ENCODE measurements at places on chromosomes 4 and X. TPM values are rescaled to one million over a fixed set of nuclear protein-coding genes. Genes with fewer than 3 reads are reported as not detected.

DNA sequence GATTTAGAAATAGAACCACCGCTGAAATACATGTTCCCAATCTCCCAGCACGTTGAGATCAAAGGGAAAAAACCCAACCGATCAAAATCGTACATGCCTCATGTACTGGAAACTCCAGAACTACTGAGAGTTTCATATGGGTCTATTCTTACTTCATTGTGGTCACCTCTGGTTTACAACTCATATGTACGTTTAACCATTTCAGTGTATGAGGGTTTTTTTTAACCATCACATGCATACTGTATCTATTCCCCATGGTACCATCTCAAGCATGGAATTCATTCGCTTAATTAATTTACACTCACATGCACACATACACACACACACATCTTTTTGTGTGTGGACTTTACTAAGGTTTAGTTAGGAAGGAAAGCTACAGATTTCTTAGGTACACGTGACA is 46.0 kb upstream of the CLNK start:
- H3K27me3 ChIP-seq, result peaks cover 6% of the 10 kb centered on the region
- DNase-seq, result no peak
- no peak overlapping the region for H3K4me3 ChIP-seq
- peaks cover 10% of the 10 kb centered on the region for H3K4me1 ChIP-seq

GRCh38 chr4:78459327-78459726 is 92.2 kb upstream of the ANXA3 start:
- peaks cover 4% of the 10 kb centered on the region for H3K36me3 ChIP-seq
- H3K4me1 ChIP-seq, result no peaks in the 10 kb centered on the region
- DNase-seq, result no peak
- no peak overlapping the region for H3K27ac ChIP-seq
- H3K27me3 ChIP-seq, result no peaks in the 10 kb centered on the region

DNA sequence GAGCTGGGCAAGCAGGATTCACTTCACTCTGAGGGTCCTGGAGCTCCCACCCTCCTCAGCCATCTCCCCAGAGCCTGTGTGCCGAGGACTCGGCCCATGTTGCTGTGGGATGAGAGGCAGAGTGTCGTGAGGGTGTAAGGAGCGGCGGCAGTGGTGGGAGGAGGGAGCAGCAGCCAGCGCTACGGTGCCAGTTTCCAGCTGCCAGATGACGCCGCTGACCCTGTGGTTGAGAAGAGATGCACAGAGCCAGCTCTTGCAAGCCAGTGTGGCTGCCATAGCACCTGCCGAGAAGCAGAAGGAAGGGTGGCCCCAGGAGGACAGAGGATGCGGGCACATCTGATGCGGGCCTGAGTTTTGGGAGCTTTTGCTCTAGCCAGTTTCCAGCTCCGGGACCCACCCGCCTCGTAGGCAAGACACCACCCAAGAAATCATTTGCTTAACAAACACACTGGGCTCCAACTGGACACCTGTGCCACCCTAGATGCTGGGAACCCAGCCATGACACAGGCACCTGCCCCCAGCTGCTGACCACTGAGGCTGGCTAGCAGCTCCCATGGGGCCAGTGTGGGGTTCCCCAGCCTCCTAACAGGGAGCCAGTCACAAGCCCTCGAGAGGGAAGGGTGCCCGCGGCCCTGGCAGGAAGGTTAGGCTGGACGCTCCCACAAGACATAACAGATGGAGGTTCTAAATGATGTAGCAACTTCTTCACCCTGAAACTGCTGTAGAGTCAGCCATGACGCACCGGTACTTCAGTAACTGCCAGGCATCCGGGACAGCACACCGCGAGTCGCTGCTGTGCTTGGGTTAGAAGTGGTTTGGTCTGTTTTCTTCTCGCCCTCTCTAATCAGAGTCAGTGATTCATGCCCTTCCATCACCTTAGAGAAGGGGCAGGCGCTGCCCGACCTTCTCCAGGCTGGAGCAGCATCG is 8.9 kb downstream of the MSANTD1 start:
- H3K4me3 ChIP-seq, result no peak overlapping the region
- H3K27me3 ChIP-seq, result no peaks in the 10 kb centered on the region
- H3K27ac ChIP-seq, result no peak overlapping the region
- H3K36me3 ChIP-seq, result peaks cover 2% of the 10 kb centered on the region

GRCh38 chr4:38154681-38155588 is 194.7 kb downstream of the PTTG2 start:
- DNase-seq, result no peak
- H3K27ac ChIP-seq, result peak overlapping the region; percentile 18
- no peaks in the 10 kb centered on the region for H3K36me3 ChIP-seq
- no peaks in the 10 kb centered on the region for H3K27me3 ChIP-seq
- H3K4me1 ChIP-seq, result peaks cover 36% of the 10 kb centered on the region
- H3K4me3 ChIP-seq, result no peak overlapping the region

THAP6 gene
- total RNA-seq, result 12.9 TPM

GRCh38 chr4:30720021-30720660 is at the start of gene PCDH7:
Gene PCDH7 (plus strand): TSS chr4:30720369. CDS start chr4:30721423, 1,054 bp downstream.
- peaks cover 34% of the 10 kb centered on the region for H3K4me1 ChIP-seq
- H3K27ac ChIP-seq, result peak within 1 kb of the TSS; percentile 98
- no peak for DNase-seq
- peaks cover 11% of the 10 kb centered on the region for H3K36me3 ChIP-seq
- no peaks in the 10 kb centered on the region for H3K27me3 ChIP-seq

EVC2 gene
- total RNA-seq, result 2.8 TPM

DNA sequence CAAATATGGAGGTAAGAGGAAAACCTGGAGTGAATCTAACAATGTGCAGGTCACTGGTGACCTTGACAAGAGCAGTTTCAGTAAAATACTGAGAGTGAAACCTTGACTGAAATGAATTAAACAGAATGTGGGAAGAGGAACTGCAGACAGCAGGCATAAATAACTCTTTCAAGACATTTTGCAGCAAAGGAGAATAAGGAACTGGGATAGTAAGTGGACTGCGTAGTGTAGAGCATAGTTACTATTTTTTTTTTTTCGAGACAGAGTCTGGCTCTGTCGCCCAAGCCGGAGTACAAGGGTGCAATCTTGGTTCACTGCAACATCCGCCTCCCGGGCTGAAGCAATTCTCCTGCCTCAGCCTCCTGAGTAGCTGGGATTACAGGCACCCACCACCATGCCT is 24.0 kb downstream of the RBMX start:
- H3K4me1 ChIP-seq, result no peaks in the 10 kb centered on the region
- no peak overlapping the region for H3K27ac ChIP-seq
- H3K36me3 ChIP-seq, result peaks cover 12% of the 10 kb centered on the region
- H3K27me3 ChIP-seq, result no peaks in the 10 kb centered on the region

MAGEB5 gene
- not detected for total RNA-seq

GRCh38 chr4:118296729-118297128 is 56.1 kb downstream of the PRSS12 start:
- no peak overlapping the region for H3K27ac ChIP-seq
- H3K4me1 ChIP-seq, result no peaks in the 10 kb centered on the region
- no peak for DNase-seq
- no peaks in the 10 kb centered on the region for H3K36me3 ChIP-seq
- H3K27me3 ChIP-seq, result no peaks in the 10 kb centered on the region

SORBS2 gene
- total RNA-seq, result 41.8 TPM

DNA sequence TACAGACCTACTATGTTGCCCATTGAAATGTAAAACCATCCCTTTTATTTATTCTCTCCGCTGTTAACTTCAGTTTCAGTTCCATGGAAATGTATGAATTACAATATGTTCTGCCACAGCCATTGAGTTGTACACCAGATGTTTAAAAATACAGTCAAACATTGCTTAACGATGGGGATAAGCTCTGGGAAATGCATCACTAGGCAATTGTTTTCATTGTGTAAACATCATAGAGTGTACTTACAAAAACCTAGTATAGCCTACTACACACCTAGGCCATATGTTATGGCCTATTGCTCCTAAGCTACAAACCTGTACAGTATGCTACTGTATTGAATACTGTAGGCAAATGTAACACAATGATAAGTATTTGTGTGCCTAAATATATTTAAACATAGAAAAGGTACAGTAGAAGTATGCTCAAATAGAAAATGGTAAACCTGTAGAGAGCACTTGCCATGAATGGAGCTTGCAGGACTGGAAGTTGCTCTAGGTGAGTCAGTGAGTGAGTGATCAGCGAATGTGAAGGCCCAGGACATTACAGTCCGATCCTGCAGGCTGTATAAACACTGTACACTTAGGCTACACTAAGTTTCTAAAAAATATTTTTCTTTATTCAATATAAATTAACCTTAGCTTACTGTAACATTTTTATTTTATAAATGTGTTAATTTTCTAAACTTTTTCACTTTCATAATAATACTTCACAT is 2.7 kb upstream of the PF4V1 start:
- no peak for DNase-seq
- no peak overlapping the region for H3K27ac ChIP-seq
- peaks cover 30% of the 10 kb centered on the region for H3K27me3 ChIP-seq
- no peak overlapping the region for H3K4me3 ChIP-seq

DNA sequence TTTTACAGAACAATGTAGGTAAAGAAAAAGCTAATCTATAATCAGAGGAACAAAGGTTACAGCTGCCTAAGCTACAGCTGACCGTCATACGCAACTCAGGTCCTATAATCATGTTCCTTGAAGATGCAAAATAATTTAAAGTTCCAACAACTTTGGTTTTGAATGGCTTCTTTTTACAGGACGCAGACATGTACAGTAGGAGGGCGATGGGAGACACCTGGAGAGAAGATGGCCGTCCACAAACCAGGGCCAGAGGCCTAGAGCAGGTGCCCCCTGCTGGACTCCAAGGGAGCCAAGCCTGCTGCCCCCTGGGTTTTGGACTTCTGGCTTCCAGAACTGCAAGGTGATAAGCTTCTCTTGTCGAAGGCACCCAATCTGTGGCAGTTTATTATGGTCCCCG is 10.6 kb downstream of the HGFAC start:
- no peak overlapping the region for H3K4me3 ChIP-seq
- no peak overlapping the region for H3K27ac ChIP-seq
- peaks cover 5% of the 10 kb centered on the region for H3K4me1 ChIP-seq
- H3K36me3 ChIP-seq, result peaks cover 6% of the 10 kb centered on the region
- no peak for DNase-seq
- no peaks in the 10 kb centered on the region for H3K27me3 ChIP-seq

DNA sequence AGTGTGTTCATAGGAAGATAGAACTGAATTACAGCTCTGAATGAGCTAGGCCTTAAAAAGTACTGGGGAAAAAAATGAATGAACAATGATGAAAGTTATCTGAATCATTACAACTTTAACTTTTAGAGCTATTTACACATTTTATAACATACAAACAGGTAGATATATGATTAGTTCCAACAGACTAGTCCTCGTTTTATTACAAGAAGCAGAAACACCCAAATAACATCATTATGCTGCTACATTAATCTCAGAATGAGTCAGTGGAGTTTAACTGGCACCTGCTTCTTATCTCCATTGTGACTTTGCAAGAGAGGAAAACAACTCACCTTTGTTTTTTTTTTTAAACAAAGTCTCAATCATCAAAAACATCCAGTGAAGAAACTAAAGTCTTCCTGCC is 15.2 kb downstream of the ATP8A1 start:
- no peak overlapping the region for H3K27ac ChIP-seq
- DNase-seq, result no peak
- no peaks in the 10 kb centered on the region for H3K4me1 ChIP-seq
- peaks cover 9% of the 10 kb centered on the region for H3K27me3 ChIP-seq
- H3K36me3 ChIP-seq, result no peaks in the 10 kb centered on the region

DNA sequence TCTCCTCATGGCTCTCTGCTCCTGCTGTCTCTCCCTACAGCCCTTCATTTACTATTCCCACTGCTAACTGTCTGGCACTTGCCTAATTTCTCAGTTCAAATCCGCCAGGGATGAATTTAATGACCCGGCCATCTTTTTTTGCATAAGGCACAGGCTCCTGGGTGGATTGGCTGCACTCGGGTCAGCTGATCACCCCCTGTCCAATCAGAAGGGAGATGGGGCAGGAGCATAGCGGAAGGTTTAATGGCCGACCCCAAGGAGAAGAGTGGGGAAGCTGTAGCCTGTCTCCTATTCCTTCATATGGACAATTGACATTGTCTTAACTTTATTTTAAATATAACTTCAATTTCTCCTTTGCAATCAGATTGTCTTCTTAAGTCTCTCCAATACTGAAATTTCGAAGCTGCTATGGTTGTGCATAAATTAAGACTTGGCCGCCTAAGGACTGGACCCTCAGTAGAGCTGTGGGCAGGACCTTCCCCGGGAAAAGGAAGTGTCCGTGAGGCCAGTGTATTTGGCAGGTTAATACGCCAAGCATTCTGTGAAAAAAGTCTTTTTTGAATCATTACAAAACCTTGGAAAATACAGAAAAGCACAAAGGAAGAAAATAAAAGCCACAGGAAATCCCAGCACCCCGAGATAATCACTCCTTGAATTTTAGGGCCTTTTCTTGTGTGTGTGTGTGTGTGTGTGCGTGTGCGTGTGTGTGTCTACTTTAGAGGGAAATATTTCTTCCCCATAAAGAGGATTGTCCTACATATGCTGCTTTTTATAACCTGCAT is 55.5 kb downstream of the SMIM20 start:
- no peak overlapping the region for H3K4me3 ChIP-seq
- no peaks in the 10 kb centered on the region for H3K36me3 ChIP-seq
- no peaks in the 10 kb centered on the region for H3K27me3 ChIP-seq
- H3K27ac ChIP-seq, result no peak overlapping the region
- H3K4me1 ChIP-seq, result peaks cover 22% of the 10 kb centered on the region
- DNase-seq, result no peak

XAGE1B gene
- not detected for total RNA-seq

- H3K27ac ChIP-seq, result no peak overlapping the region
- H3K4me3 ChIP-seq, result no peak overlapping the region
- no peaks in the 10 kb centered on the region for H3K36me3 ChIP-seq
- H3K27me3 ChIP-seq, result peaks cover 2% of the 10 kb centered on the region
- no peak for DNase-seq
Measured at GRCh38 chr4:57866468-57867171, 756.4 kb upstream of the IGFBP7 start.

GRCh38 chr4:73451404-73451803 is 15.4 kb downstream of the AFP start:
- no peak overlapping the region for H3K4me3 ChIP-seq
- H3K27me3 ChIP-seq, result peaks cover 18% of the 10 kb centered on the region
- no peak overlapping the region for H3K27ac ChIP-seq

GRCh38 chrX:124232523-124233201 is 99.8 kb upstream of the TEX13D start:
- H3K36me3 ChIP-seq, result no peaks in the 10 kb centered on the region
- H3K27me3 ChIP-seq, result no peaks in the 10 kb centered on the region
- H3K27ac ChIP-seq, result no peak overlapping the region

MAGEA6 gene
- total RNA-seq, result not detected

DNA sequence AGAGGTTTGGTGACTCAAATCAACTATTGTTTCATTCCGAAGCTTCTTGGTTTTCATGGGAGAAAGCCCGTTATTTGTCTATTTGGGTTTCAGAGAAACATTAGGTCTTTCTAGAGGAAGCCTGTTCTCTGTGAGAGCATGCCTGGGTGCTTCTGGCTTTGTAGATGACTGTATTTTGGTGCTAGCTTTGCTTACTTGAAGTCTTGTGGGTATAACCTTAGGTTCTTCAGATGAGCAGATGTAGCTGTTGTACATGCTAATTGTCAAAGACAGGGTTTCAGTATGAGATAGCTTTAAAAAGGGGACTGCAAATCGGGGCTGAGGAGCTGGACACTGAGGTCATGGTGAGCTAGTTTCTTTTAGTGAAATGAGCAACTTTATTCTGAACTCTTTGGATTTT is 7.9 kb upstream of the STOX2 start:
- no peak overlapping the region for H3K27ac ChIP-seq
- no peak overlapping the region for H3K4me3 ChIP-seq
- no peak for DNase-seq
- no peaks in the 10 kb centered on the region for H3K4me1 ChIP-seq

GAGE12J gene
- not detected for total RNA-seq

Data from chondrocyte (in vitro differentiated cells).